ENCODE measurements at places on chromosomes 5 and 9.

GRCh38 chr9:21121595-21122251 lies 19.9 kb downstream of the IFNW1 start:
- no peak for DNase-seq

DNA sequence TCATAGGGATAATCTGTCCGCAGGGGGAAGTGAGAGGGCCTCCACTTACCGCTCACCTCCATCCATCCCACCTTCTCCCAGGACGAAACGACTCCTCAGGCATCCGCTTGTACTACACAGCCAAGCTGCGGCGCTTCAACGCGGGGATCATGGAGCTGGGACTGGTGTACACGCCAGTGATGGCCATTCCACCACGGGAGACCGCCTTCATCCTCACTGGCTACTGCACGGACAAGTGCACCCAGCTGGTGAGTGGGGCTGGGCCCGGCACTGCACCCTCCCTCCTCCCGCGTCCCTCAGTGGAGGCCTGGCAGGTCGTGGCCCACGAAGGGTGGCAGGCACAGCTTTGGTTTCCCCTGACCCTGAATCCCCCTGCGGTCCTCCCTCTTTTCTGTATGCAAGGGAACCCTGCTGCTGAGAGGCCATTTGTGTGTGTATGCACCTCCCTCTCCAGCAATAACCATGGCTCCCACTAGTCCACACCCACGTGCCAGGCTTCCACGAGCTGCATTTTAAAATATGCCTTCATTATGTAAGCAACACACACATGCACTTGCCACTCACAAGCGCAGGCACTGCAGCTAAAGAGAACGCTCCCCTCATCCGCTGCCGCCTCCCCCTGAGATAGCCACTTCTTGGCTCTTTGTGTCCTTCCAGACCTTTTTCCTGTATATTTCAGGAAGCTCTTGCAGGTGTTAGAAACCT lies 11.8 kb downstream of the DBH start:
- no peak for DNase-seq

GRCh38 chr5:180097926-180098325 lies 26.4 kb upstream of the RNF130 start:
- DNase-seq: no peak

DNA sequence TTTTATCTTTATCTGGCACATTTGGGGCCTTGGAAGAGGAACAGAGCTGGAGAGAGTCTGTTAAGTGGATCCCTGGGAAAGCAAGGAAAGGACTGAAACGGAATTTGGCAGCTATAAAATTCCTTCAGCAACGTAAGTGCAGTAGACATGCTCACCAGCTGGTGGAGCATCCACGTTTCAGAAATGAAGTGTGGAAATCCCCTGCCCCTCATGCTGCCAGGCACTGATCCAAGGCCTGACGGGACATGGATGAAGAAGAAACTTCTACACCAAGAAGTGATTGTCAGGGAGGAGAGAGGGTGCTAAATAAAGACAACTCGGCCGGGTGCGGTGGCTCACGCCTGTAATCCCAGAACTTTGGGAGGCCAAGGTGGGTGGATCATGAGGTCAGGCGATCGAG lies 209.3 kb downstream of the ROR2 start:
- no peak for DNase-seq

GRCh38 chr9:78030296-78030552 lies 1.4 kb downstream of the GNAQ start:
- no peak for DNase-seq
